ENCODE measurements at places on chromosomes 11 and 22. TPM values are rescaled to one million over a fixed set of nuclear protein-coding genes. Genes with fewer than 3 reads are reported as not detected.

- no peak for DNase-seq
Measured at GRCh38 chr22:44354288-44354687, 41.5 kb upstream of the SHISAL1 start.

DNA sequence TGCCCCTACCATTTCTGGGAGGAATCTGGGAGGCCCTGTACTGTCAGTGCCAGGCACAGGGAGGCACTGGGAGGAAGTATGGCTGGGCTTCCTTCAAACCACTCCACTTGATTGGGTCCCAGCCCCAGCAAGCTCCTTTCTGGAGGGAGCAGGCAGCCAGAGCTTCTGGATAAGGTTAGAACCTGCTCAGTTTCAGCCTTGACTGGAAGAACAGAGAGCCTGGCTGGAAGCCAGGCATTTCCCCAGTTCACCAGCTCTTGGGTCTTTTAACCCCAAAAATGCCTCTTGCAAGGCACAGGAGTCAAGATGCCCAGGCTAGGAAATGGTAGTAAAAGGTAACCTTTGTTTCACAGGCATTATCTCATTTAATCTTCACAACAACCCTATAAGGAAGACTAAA lies 9.0 kb upstream of the KCTD14 start:
- DNase-seq: no peak

DNA sequence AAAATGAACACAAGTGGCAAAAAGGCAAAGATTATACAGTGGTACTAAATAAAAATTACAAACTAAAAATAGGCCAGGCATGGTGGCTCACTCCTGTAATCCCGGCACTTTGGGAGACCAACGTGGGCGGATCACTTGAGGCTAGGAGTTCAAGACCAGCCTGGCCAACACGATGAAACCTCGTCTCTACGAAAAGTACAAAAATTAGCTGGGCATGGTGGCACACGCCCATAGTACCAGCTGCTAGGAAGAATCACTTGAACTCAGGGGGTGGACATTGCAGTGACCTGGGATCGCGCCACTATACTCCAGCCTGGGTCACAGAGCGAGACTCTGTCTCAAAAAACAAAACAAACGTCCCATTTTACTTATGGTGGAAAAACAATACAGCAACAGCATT lies 24.5 kb downstream of the ZNF280B start:
- no peak for DNase-seq

DNA sequence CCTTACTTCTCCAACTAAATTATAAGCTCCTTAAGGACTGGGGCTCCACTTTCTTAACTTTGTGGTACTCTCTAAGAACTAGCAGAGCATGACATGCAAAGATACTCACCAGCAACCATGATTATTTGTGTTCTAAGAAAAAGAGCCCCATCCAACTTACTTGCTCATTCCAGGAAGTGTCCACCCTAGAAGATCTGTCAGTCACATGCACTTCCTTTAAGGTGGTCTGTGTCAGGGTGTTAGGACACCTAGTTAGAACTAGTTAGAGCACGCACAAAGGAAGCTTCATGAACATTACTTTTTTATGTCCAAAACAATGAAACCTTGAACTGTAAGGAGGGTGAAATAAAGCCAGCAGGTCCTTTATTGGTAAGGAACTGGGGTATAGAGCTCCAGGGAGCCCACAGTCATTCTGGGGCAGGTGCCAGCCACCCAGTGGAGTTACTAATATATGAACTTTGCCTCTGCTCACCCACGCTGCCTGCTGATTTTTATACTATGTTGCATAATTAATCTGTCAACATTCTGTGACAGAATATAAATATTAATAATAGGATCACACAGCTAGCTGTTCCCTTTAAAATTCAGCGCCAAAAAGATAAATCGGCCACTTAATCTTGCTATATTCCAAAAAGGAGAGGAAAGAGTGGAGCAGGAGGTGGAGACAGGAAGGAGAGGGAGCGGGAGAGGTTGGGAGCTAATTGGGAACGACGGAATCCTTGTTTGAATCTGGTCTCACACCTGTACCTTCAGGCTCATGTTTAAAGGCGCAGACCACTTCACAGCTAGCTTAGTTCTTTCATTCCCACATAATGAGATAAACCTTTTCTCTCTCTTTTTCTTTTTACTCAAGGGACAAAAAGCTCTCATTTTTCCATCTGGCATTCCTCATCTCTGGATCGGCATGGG lies 755.0 kb downstream of the OPCML start:
- DNase-seq: no peak

- no peak for DNase-seq
Measured at GRCh38 chr22:29479417-29480261, at the start of gene NEFH. NEFH (plus strand) TSS chr22:29480218; CDS start chr22:29480263, 45 bp downstream.

Gene GALNT18
- total RNA-seq: not detected

GRCh38 chr22:35315141-35315854 lies 15.6 kb downstream of the TOM1 start:
- DNase-seq: no peak

GRCh38 chr11:22138264-22138663 lies 54.6 kb upstream of the ANO5 start:
- DNase-seq: no peak

Gene UBQLN3
- total RNA-seq: not detected

- no peak for DNase-seq
Measured at GRCh38 chr11:20415432-20415831, 27.9 kb downstream of the PRMT3 start.

Gene TEX54
- not detected for total RNA-seq

DNA sequence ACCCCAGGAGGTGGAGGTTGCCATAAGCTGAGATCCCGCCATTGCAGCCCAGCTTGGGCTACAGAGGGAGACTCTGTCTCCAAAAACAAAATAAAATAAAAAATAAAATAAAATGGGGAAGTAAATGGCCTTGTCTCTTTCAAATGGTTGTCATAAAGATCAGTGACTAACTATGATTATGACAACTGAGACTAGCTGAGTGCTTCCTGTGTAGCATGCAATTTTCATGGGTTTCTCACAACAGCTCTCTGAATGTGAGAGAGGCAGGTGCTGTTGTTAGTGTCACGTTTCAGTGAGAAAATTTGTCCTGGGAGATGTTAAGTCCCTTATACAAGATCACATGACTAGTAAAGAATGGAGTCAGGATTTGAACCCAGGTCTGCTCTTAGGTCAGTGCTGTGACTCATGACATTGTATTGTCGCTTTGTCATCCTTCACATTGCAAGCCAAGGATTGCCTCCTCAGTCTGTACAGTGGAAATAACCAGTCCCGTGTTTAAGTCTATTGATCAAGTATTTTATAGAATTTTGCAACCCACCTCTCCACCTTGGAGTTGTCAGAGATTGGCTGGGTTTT lies 163.3 kb upstream of the CCDC90B start:
- no peak for DNase-seq

All from CD8-positive, alpha-beta T cell (primary cell).